ENCODE measurements at places on chromosomes 3 and 15.

- DNase-seq: no peak
Observed at GRCh38 chr3:21942328-21942727, 191.3 kb upstream of the ZNF385D start.

- no peak for DNase-seq
Observed at GRCh38 chr15:56052395-56053045, 59.1 kb upstream of the NEDD4 start.

- no peak for DNase-seq
Observed at GRCh38 chr3:127953091-127954035, 38.3 kb downstream of the KBTBD12 start.

GRCh38 chr15:87639305-87640011, 617.1 kb downstream of the NTRK3 start:
- no peak for DNase-seq
